H54 (cell line): ENCODE measurements at places on chromosomes 7 and 10.
A peak's percentile ranks its signal among the peaks of the same experiment; 100 is the strongest.

- DNase-seq = no peak
These were observed 262.2 kb downstream of the ADARB2 start for GRCh38 chr10:1475098-1475591.

GRCh38 chr10:133070810-133071209, 16.9 kb upstream of the ADGRA1 start:
- no peak for DNase-seq

DNA sequence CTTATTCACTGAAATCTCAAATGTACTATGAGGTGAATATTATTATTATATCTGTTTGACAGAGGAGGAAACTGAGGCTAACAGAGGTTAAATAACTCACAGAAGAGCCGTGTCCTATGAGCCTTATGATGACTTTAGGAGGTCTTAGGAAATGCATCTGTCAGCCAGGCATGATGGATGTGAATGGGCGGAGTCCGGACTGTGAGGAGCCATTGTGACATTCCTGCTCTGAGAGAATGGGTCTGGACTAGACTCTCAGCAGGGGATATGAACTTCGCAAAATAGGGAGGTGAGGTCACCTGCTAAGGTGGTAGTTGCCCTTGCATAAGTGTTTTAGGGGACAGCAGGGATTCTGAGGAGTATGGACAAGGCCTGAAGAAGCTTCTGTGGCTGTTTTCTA, 153.6 kb downstream of the TMEM178B start:
- DNase-seq = no peak

DNA sequence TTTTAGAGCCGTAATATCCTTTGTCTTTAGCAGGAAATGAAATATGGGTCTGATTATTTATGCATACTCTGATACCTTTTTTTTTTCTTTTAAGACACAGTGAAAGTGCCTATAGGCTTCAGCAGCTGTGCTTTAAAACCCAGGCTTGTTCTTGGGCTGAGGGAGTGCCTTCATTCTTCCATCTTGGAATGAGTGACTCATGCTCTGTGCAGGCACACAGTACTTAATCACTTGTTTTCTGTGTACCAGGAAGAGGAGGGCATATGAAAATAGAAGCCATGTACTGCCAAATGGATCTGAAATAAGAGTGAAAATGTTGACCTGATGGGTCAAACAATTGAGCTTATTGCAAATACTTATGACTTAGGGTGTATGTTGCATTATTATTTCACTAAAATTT, 12.0 kb downstream of the INPP5F start:
- peak; percentile 71 for DNase-seq

GRCh38 chr7:70178787-70179186, 580.5 kb downstream of the AUTS2 start:
- peak; percentile 59 for DNase-seq

DNA sequence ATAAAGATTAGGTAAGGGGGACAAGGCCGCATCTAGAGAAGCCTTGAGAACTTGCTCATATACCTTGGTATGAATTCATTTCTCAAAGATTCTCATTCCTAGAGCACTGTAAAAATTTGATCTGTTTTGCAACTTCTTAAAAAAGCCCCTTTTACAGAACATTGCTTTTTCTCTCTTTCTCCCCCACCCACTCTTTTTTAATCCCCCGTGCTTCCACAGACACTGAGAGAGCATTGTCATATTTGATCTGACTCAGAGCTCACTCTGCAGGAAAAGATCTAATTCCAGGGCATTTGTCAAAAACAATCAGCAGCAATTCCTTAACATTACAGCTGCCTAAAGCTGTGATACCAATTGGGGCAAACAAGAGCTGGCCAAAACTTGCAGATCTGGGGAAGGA, 92.0 kb downstream of the ARHGAP22 start:
- DNase-seq = no peak

GRCh38 chr7:27872356-27873275, 132.7 kb downstream of the TAX1BP1 start:
- DNase-seq = no peak

DNA sequence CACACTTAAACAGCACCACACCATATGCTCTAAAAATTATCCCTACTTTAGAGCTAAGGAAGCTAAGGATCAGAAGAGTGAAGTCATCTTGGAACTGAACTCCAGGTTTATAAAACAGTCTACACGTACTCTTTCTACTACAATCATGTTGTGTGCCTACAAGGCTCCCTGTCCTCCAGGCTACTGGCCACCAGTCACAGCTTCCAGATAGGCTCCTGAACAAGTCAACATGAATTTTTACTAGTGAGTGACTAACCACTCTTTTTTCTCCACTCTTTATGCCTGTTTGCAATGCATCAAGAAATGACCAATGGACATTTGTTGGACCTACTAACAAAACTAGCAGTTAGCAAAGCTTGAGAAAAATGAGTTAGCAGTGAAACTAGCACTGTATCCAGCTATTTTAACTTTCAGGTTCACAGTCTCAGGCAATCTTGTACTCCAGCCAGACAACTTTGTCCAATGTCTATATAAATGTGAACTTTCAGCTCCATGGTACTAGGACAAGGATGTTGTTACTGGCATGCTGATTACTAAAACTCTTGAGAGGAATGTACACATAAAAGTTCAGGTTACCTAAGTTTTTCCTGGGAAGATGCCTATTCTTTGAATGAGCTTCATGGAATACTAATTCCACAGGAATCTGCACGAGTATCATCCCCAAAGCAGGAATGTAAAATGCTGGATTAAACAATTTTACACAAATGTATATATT, 180.0 kb downstream of the BTAF1 start:
- no peak for DNase-seq

DNA sequence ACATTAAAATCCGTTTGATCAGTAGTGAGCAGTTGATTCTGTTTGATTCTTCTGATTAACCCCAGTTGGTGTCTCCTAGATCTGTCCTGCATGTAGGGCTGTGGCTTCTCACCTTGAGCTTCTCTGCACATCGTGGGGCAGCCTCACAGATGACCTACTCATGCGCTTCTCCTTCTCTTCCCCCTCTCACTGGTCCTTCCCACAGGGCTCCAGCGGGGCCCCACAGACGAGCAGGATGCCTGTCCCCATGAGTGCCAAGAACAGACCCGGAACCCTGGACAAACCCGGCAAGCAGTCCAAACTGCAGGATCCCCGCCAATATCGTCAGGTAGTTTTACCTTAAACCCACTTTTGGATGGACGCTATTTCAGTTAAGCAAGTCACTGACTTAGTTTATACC, 178.9 kb downstream of the ARHGAP21 start:
- no peak for DNase-seq

DNA sequence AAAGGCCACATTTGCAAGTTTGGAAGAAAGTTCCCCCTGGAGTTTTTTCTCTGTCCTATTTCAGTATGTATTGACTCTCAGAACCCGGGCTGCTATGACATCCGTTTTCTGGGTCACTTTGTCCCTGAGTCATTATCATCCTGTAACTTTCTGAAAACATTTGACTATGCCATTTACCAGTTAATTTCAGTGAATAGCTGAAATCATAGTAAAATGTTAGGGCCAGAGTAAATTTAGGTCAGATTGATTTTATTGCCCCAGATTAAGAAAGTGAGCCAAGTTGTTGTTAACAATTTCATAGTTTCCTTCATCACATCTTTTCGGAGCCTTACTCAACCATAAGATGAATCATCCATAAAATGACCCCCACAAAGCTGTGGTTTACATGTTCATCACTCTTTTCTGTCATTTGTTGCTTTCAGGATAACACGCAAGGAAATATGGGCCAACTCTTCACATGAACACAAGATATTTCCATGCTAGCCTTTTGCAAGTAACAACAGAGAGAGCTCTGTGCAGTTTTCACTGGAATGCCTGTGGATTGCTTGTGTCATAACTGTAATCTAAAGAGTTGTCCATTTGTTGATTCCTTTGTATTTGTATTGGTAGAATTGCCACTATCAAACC, 3.9 kb upstream of the MACC1 start:
- DNase-seq = no peak

GRCh38 chr10:21926358-21926925, 77.1 kb downstream of the DNAJC1 start:
- no peak for DNase-seq

DNA sequence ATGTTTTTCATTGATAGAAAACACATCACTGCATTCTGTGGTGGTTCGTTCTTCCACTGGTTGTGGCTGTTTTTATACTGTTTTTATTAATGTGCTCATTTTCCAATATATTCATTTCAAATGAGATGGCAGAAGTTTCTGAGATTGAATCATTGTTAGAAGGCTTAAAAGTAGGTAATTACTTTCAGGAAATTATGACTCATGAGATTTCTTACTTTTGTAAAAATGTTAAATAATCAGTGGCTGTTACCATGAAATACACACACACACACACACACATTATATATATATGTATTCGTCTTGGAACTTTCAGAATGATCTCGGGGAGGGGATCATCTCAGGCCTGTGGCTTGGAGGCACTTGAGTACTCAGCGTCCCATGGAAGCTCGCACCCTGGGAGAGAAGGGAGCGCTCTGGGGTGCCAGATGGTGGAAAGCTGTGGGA, 66.1 kb downstream of the ZMYND11 start:
- DNase-seq = no peak

- no peak for DNase-seq
These were observed 239.7 kb upstream of the MKLN1 start for GRCh38 chr7:131087756-131088658.

DNA sequence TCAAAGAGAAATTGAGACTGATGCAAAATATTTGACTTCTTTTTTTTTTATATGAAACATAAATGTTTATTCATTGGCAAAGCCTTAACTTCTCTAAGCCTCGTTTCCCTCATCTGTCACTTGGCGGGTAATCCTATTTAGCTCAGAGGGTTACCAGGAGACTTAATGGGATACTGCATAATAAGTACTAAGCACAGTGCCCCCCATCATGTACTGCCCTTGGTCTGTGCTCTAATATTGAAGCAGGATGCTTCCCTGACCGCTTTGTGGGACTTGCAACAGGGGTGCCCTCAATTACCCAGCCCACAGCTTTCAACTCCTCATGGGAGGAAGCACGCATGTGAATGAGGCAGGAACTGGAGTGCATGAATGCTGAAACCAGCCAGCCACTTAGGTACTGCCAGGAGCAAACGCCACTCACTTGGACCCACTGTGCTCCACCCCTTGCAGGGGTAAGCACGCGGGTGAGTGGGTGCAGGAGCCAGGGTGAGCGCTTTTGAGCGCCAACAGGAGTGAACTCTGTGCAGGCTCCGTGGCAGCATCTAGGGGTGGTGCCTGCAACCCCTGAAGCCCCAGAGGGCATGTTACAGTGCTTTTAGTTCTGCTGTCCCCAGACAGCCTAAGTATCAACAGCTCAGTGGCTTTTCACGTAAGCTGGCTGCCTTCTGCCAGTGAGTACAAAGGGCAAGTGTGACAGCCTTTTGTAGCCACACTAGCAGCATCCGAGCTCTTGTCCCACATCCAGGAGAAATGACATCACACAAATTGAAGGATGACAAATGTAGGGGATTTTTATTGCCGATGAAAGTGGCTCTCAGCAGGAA, 209.8 kb upstream of the C7orf33 start:
- no peak for DNase-seq
